Activated naive CD8-positive, alpha-beta T cell treated with anti-CD3 and anti-CD28 coated beads, Interleukin-2, amount 50 U/mL, for 24 hours (primary cell): ENCODE measurements at places on chromosomes 2 and 18.

GRCh38 chr2:103875131-103875530, 978.8 kb upstream of the POU3F3 start:
- no peak for DNase-seq

DNA sequence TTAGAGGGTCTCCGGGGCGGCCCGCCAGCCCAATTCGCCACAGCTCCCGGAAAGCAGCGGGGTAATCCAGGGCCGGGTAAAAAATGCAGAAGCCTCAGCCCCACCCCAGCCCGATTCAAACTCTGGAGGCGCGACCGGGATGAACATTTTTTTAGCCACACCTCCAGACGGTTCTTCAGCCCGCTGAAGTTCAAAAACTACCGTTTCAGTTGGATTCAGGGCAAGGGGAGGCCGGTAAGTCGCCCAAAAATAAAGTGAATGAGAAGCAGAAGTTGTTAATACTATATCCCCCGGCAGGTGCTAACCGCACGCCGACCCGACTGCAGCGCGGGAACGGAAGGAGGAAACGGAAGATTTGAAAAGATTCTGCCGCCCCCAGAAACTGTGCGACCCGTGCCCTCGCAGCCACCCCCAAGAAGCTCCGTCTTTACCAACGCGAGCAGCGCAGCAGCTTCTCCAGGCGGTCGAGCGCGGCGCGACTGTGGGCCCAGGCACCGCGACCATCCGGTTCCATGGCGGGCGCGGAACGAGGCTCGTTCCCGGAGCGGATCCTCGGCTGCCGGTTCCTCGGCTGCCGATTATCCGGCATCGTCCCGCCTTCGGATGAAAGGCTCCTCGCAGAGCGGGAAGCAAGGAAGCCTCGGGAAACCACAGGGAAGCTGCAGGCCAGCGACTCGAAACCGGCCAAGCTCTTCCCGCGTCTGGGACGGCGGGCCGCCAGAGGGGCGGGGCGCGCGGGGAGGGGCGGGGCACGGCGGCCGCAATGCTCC, at the start of gene BARD1:
Gene BARD1, minus strand, starts transcription at position 703 of the 770 bp plus-strand sequence. Its CDS starts 114 bp downstream, at position 589.
- DNase-seq: peak; percentile 62

GRCh38 chr2:148362144-148362796, 282.3 kb upstream of the EPC2 start:
- no peak for DNase-seq

DNA sequence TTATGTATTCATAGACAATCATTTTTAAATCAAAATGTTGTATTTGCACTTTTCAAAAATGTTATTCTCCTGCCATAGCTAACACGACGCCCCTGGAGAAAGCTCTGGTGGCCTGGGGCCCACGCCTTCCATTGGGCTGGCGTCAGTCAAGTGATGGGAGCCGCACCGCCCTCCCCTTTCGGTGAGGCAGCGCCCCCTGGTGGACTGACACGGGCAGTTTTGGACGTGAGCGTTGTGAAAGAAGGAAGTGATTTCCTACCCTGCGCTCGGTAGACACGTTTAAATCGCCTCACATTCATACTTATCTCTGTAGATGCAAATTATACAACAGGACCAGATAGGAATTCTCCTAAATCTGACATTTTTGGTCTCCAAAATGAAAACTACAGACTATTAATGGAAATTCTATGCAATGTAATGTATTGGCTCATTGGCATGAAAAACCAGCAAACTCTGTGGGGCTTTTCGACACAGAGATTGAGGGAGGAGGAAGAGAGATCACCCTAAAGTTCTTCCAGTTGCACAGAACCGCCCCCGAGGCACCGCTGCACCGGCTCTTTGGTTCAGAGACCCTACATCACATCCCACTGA, 326.2 kb upstream of the SOX11 start:
- peak; percentile 74 for DNase-seq

DNA sequence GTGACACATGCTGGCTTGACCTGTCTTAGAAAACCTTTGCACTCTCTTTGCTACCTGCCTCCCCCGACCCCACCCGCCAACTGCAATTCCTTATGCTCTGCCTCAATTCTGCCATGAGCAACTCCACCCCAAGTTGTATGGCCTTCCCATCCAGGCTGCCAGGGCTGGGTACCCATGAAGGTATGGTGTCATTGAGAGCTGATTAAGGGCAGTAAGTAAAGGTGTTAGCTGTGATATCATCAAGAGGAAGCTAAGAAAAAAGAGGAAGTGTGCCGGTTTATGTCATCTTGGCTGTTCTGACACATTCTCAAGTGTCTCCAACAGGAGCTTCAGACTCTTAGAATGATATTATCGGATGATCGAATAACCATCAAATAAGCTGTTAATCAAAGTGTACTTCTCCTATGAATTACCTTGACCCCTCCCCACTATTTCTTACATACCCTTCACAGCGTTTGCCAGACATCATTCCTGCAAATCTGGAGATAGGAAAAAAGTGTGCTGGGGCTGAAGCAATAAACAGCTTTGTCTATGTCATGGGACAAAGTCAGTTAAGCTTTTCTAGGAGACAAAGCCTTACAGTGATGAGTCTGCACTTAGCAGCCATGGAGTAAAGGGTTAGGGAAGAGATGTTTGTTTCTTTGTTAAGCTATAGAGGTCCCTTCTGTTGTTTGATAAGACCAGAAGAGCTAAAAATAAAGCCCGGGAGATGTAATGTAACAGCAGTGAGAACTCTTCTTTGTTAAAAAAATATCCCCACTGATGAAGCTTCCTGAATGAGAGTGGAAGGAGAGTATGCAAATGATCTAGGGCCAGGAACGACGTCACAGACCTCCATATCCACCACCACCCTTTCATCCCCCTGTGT, 40.4 kb upstream of the SMAD2 start:
- DNase-seq: no peak

DNA sequence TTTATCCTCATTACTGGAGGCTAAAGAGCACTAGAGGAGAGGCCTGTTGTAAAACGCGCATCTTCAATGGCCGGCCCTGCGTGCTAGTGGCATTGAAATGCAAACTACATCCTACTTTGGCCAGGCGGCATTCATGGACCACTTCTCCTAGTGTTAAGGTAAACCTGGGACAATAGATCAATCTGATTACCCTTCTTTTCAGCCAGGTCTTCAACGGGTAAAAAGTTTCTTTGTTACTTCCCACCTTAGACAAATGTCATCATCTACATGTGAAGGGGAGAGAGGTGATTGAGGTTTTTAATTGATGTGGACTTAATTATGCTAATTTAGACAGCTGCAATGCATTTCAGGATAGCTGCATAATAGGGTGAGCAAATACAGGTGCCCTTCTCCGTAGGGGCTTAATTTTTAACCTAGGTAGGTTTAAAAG, 628.0 kb downstream of the ZEB2 start:
- DNase-seq: no peak

DNA sequence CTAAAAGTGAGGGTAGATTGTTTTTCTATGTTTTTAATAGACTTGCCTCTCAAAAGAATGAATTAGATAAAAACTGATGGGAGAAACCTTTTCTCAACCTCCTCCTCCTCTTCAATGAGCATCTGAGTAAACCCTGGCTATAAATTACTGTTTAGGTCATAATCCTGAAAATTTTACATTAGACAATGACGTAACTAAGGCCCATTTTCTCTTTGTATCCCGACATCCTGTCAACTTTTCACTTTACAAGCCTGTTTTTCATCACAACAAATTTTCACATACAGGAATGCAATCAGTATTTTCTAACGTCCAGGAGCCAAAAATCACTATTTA, 1.3 kb downstream of the SPIRE1 start:
- no peak for DNase-seq

GRCh38 chr2:134567666-134568065, 151.1 kb downstream of the TMEM163 start:
- DNase-seq: no peak

GRCh38 chr2:109300582-109300981, 171.6 kb downstream of the SH3RF3 start:
- no peak for DNase-seq

- no peak for DNase-seq
These were observed 153.2 kb downstream of the WDPCP start for GRCh38 chr2:63435070-63435469.

- no peak for DNase-seq
These were observed 106.7 kb upstream of the KLHL14 start for GRCh38 chr18:32879497-32879896.
